ENCODE measurements at places on chromosomes 1 and 21.

DNA sequence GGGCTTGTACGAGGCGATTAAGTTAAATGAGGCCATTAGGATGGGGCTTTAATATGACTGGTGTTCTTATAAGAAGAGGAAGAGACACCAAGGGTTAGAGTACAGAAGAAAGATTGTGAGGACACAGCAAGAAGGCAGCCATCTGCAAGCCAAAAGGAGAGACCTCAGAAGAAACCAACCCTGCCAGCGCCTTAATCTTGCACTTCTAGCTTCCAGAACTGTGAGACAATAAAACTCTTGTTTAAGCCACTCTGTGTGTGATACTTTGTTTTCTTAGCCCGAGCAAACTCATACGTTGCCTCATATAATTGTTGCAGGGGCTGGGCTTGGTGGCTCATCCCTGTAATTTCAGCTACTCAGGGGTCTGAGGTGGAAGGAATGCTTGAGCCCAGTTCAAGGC, 33.6 kb upstream of the RGS16 start:
- DNase-seq = no peak

DNA sequence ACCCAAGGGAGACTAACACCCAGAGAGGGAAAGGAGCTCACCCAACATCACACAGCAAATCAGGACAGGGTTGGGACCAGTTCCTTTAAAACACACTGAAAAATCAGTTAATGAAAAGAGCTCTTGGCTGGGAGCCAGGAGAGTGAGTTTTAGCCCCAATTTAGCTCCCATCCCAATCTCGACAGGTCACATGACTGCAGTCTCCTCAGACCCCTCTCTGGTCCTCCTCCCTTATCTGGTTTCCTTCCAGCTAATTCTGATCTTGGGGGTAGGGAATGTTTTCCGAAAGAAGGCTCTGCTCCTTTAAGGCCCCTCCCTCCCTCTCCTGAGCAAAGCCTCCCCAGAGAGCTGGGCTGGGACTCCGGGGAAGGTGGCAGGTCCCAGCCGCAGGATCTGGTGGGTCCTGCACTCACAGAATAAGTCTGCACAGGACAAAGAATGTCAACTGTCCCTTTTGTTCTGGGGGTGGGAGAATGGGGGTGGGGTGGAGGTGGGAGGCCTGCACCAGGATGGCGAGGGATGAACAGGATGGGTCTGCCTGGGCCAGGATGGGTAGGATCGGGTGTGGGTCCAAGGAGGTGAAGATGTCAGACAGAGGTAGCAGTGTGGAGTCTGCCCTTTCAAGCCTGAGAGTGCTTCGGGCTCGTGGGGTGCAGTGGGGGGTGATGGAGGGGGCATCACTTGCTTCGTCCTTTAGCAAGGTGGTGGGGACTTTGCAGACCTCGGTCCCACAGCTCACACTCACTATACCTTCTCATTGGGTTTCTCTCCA, 57.3 kb upstream of the SSBP3 start:
- DNase-seq = no peak

- no peak for DNase-seq
Measured at GRCh38 chr1:234868296-234869147, 258.5 kb upstream of the IRF2BP2 start.

DNA sequence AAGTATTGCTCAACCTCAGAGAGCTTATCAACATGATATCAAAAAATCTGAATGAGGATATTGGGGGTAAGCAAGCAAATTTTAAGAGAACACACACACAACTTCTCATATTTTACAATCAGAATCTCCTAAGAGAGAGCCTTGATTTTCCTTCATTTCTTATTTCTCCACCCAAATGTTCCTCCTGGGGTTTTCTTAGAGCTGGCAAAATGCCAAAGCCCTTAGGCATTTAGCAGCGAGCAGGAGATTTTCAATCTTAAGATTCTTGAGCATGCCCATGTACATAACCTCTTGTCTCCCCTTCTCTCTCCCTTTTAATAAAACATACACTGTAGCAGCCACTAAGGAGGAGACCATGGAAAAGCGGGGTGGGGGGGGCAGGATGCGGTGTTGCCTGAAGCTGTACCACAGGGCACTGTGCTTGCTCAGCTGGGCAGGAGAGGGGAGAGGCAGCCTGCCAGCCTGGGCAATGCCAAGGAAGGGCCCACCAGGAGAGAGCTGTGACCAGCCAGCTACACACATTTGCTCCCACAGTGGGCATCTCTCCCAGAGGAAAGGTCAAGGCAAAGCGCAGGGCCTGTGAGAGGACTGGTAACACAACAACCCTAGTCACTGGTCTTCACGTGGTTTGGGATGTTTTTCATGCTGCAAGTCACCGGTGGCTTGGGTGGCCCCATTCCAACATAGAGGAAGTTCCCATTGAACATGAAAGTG, 4.3 kb downstream of the BRINP2 start:
- DNase-seq = no peak

- DNase-seq = no peak
Measured at GRCh38 chr1:199269241-199269640, 630.4 kb downstream of the PTPRC start.

DNA sequence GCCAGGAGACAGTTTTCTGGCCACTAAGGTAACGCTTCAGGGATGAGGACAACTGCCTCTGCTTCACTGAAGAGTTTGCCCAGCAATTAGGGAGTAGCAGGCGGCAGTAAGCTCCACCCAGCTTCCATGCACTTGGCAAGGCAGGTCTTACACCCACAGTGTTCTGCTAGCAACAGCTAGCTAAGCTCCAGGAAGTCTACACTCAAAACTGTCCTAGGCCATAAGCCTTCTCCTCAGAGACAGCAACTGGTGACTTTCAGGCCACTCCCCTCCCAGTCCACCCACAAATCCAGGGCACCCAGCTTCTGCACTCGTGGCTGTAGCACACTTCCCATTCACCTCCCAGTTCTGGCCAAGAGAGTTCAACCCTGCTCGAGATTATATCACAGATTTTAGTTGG, 47.3 kb downstream of the KMO start:
- no peak for DNase-seq

- DNase-seq = no peak
Measured at GRCh38 chr1:39970274-39970673, 15.3 kb downstream of the MFSD2A start.

DNA sequence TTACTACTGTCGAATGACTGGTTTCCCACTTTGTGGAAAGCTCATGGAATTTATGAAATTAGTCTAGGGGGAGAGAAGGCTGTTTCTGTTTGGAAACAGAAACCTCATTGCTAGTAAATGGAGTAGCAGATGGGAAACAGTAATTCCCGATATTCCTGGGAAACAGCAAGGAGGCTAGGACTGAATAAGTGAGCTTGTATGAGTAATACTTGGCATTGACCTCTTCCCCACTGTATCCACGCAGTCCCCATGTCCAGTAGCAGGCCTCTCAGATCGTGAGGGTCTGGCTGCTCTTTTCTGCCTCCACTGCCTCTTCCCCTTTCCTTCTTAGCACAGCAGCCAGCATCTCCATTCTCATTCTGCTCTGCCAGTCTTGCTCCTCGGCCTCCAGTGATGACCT, 75.5 kb downstream of the PRDM2 start:
- DNase-seq = no peak

- DNase-seq = no peak
Measured at GRCh38 chr1:154577346-154578057, 9.9 kb downstream of the CHRNB2 start.

DNA sequence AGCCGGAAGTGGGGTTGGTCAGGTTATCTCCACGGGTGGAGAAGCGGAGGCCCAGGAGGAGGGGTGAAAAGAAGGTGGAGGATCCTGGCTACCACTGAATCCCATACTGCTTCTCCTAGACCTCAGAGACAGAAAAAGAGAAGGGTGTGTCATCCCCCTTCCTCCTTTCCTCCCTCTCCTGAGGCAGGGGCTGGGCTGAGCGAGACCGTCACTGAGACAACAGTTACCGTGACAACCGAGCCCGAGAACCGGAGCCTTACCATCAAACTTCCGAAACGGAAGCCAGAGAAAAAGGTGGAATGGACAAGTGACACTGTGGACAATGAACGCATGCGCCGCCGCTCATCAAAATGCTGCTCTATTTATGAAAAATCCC, 42.1 kb upstream of the NBPF3 start:
- DNase-seq = no peak

- no peak for DNase-seq
Measured at GRCh38 chr1:43774359-43774758, 67.0 kb downstream of the ST3GAL3 start.

DNA sequence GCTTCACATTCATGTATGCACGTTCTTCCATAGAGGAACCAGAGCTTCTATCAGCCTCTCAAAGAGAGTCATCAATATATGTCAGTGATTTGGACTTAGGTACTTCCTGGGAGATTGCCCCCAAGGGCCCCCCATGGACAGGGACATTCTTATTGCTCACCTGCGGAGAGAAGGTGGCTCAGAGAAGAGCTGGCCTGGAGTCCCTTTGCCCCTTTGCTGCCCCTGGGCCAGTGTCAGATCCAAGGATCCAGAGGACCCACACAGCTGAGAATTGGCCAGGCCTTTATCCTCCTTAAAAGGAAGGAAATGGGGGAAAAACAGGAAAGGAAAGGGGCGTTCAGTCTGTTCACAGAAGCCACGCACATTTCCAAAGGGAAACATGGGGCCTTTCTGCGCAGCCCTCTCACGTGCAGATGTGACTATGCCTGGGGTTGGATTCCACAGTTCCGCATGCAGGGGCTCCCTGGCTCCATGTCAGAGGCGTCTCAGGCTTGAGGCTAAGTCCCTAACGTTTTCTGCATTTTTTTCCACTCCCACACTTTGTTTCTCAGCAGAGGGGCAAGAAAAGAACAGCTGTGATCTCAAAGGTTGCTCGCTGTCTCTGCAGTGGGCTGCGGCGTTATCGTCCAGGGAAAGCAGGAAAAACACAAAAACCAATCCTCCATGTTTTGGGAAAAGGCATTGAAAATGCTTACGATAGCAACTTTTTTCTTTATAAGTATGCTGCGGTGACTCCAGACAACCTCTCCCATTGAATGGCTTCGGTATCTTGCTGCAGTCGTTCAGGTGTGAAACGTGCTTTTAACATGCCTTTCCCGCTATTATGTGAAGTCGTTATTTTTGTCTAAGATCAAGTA, 5.9 kb downstream of the C1orf226 start:
- DNase-seq = no peak

- no peak for DNase-seq
Measured at GRCh38 chr1:50060279-50060678, 36.5 kb upstream of the AGBL4 start.

GRCh38 chr1:175562452-175562851, 180.9 kb downstream of the TNR start:
- DNase-seq = no peak

DNA sequence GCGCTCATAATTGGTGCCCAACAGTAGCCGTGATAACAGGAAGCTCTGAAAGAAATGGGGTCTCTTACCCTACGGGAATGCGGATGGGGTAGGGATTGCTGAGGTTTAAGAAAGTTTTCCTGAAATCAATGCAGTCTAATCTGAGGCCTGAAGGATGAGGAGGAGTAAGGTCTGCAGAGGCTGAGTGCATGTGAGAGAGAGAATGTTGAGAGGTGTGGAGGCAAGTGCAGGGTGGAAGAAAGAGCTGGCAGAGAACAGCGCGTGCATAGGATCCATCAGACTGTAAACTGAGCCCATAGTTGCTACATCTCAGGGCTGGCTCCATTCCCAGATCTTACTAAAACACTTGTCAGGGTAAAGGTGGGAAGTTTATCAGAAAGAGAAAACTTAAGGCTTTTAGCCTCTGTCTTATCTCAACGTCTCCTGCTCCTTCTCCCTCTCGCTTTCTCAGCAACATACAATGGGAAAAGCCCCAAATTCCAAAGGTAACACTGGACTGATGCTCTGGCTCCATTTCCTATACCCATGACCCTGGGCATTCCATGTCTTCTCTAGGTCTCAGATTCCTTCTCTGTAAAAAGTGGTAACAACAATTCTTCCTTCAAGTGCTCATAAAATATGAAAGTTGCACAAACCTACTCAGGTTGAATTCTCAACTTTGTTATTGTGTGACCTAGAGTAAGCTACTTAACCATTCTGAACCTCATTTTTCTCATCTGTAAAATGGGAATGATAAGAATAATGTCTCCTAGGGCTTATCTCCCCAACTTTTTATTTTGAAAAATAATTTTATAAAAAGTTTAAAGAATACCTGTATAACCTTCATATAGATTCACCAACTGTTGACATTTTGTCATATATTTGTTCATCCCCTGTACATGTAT, 75.2 kb downstream of the SH3GLB1 start:
- DNase-seq = no peak

- DNase-seq = no peak
Measured at GRCh38 chr1:202584707-202585589, 125.3 kb downstream of the SYT2 start.

DNA sequence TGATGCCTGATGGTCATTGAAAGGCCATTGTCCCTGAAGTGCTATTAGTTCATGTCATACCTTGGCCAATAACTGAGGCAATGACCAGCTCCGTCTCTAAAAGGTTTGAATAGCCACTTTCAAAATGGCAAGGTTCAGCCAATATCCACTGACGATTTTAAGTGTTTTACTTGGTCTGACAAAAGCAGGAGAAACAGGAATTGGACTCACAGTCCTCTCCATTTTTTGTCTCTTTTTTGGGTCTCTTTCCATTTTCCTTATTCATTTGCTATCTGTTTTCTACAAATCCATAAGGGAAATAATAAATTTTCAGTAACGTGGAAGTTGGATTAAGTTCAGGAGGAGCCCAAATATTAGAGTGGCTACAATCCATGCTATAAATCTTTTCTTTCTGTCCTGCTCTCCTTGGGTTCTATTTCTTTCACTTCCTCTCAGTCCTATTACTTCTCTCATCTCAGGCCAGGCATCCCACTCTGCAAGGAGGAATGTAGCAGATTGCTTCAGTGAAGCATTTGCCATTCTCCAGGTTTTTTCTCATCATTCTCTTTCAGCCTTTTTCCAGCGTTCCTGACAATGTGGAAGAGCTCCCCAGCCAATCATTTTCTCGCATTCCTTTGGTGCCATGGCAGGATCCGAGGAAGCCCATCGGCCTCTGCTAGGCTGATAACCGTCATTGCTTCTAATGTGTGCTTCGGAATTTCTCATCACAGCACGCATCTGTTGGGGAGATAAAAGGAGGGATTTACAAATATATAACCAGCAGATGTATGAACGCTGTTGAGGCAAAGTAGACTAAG, 414.5 kb downstream of the ADGRL2 start:
- DNase-seq = no peak

- no peak for DNase-seq
Measured at GRCh38 chr1:181059435-181059834, 25.7 kb downstream of the MR1 start.

- DNase-seq = no peak
Measured at GRCh38 chr1:229945795-229946194, 121.2 kb upstream of the GALNT2 start.

- DNase-seq = no peak
Measured at GRCh38 chr1:19258353-19258752, 6.7 kb downstream of the MRTO4 start.

DNA sequence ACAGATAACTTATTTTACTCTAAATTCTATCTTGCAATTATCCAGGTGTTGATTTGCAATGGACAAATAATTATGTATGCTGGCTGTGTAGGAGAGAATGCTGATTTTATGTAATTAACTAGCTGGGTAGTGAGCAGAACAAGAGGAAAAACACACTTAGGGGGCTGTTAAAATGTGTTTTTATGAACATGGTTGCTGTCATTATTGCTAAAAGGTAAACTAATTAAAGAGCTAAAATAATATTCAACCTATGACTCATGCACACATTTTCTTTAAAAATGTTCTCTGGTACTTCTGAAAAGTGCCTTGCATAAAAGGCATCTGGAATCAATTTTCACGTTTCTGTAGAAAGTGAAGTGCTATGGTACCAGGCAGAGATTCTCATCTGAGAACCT, 192.8 kb upstream of the C8B start:
- DNase-seq = no peak
